ENCODE measurements at places on chromosomes 3 and 15.

GRCh38 chr3:130395916-130396315 is 50.4 kb downstream of the COL6A5 start:
- no peak for DNase-seq

GRCh38 chr3:191261304-191261638 is 62.2 kb downstream of the OSTN start:
- DNase-seq, result no peak

DNA sequence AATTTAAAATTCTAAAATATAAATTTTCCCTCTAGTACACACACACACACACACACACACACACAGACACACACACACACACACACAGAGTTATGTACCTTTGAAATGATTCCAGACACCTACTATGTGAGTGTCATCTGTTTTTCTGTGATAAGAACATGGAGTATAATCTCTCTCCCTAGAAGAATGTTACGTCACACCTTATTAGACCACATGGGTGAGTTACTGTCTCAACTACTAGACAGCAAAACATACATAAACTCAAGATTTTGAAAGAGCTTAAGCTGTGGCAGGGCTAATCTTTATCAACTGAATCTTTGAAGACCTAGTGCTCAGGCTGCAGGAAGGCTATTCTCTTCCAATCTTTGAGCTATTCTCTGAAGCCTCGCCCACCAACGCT is 385.9 kb upstream of the BCHE start:
- DNase-seq, result no peak

DNA sequence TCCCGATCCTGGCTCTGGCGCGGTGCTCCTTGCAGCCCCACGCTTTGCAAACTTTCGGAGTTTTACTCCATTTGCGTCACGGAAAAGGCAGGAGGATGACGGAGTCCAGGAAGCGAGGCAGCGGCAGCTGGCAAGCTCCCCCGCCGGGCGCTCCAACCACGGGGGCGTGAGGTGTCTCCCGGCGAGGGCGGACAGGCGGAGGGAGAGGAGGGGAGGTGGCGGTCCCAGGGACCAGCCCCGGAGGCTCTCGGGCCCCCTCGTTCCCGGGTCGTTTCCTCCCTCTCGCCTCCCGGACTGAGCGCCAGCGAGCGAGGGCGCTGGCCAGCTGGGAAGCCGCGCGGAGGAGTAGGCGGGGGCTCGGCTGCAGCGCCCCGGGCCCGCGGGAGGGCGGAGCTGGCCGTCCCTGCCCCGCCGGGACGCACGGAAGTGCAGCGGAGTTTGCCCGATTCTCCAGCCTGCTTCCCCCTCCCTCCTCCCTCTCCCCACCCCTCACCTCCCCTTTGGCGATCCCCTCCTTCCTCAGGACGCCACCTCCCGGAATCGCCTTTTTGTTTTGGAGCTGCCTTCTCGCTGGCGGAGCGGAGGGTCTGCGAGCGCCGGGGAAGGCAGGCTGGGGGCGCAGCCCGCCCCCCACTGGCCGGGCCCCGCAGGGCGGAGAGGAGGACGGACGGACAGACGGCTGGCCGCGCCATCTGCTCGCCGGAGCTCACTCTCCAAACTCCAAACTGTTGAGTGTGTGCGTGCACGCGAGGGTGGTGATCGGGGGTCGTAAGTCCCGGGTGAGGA is at the start of gene SNX33:
Gene SNX33, plus strand, starts transcription at position 543 of the 786 bp plus-strand sequence. CDS start 1,191 bp downstream, outside the sequence.
- peak; percentile 38 for DNase-seq

- no peak for DNase-seq
Observed at GRCh38 chr3:155736381-155736780, 8.5 kb downstream of the PLCH1 start.

- no peak for DNase-seq
Observed at GRCh38 chr15:70111203-70112073, 13.7 kb upstream of the TLE3 start.

DNA sequence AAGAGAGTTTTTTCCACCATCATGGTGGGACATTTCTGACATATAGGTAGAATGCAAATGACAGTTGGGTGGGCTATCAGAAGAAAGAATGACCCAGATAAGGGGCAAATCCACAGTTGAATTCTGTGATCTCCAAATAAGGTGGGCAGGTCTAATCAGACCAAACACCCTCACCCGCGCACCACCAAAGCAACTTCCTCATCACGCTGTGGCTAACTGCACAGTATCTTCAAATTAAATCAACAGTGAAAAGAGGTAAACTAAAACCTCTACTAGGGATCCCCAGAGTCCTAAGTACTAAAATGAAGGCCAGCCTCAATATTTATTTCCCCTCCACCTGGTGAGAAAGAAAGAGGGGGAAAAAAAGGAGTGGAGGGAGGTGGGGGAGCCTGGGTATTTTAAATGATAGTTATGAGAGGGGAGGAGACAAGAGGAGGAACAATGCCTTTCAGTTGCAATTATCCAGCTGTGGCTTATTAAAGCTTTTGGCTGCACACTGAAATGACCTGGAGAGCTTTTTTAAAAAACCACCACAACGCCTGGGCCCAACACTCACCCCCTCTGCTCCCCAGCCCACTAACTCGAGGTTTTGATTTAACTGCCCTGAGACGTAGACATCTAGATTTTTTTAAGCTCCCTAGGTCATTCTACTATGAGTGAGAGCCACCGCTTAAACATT is 61.0 kb downstream of the LRIG1 start:
- peak; percentile 48 for DNase-seq

- no peak for DNase-seq
Observed at GRCh38 chr15:50783411-50783810, 17.9 kb upstream of the SPPL2A start.

- DNase-seq, result no peak
Observed at GRCh38 chr3:10373686-10374261, 52.9 kb upstream of the SEC13 start.

- DNase-seq, result no peak
Observed at GRCh38 chr15:52714968-52715367, 35.8 kb upstream of the ATOSA start.

GRCh38 chr3:67176396-67176795 is 178.3 kb downstream of the KBTBD8 start:
- no peak for DNase-seq

- DNase-seq, result no peak
Observed at GRCh38 chr3:134665243-134665642, 14.4 kb upstream of the KY start.

DNA sequence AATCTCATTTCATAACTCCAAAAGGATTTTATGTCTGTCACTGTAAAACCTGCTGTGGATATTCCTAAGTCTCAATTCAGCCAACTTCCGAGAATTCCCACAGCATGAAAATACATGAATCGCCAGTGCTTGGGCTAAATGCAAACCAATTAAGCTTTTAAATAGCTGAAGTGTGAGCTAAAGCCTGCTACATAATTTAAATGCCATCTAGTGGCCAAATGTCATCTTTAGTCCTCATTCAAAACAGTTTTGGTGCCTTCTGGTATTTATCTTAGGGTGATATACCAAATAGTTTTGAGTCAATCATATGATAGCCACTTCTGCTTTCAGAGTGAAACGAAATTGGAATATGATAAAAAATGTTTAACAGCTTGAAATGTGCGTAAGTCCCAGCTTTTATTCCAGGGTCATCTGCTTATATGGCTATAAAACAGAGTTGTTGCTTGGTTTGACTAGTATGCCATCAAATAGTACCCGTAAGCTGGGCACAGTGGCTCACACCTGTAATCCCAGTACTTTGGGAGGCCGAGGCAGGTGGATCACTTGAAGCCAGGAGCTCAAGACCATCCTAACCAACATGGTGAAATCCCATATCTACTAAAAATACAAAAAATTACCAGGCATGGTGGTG is 41.8 kb upstream of the CCNL1 start:
- DNase-seq, result peak; percentile 41

DNA sequence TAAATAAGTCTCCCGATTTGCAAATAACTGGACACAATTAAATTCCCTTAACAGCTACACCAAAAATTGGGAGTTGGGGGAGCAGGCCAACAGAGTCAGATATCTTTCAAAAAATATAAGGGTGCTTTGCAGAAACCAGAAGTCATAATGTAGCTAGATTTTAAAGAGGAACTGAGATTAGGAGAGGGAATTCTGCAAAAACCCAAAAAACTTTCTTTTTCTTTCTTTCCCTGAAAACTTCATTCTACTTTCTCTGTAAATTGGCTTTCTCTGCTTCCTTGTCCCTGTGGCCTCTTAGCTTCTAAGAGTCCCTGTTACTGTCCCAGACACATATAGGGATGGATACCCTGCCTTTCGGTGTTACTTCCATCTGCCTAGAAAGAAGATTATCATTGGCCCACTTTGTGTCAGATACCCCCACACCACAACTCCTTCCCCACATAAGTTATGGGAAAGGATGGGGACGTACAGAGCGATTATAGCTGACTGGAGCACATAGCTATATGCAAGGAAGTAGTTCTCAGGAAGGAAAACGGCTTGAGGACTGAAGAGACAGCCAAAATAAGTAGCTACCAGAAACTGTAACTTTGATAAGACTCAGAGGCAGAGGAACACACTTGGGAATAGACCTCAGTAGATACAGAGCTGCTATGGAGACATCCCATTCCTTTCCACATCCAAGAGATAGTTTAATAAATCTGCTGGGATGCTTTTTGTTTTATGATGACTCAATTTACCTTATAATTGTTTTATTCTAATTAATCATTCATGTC is 129.1 kb upstream of the TGFBR2 start:
- DNase-seq, result no peak

- no peak for DNase-seq
Observed at GRCh38 chr15:56232058-56232457, 11.6 kb downstream of the RFX7 start.

DNA sequence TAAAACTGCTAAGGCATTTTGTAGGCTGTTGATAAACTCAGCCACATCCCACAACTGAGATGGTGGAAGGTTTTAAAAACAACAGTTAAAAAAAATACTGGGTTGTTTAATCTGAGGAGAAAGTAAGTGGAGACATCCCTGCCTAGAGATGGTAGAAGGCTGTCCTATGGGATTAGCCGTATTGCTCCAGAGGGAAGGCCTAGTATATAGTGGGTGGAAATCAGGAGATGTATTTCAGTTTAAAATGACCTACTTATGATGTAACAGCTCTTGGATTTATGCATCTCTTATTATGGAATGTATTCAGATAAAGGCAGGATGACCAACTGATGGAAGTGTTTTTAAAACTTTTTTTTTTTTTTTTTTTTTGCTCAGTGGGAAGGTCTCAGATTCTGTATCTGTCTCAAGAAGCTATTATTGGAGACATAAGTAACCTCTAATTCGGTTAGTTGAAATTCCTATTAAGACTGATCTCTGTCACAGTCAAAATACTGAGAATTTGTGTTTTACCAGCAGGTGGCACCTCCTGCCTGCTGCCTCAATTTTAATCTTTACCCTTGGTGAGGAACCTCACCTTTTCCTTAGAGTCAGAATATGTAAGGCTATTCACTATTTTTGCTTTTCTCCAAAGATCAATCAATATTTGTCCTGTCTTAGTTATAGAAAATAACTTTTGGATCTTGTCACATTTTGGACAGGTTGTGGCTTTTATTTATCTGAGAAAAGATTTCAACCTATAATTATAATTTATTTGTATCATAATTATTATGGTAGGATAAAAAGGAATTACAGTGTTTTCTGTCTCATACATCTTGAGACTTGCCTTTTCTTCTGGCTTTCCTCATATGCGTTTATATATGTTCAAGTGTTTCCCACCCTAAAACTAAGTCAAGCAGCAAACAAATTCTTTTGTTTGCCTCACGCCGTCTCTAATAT is 63.0 kb downstream of the VPS8 start:
- DNase-seq, result no peak

DNA sequence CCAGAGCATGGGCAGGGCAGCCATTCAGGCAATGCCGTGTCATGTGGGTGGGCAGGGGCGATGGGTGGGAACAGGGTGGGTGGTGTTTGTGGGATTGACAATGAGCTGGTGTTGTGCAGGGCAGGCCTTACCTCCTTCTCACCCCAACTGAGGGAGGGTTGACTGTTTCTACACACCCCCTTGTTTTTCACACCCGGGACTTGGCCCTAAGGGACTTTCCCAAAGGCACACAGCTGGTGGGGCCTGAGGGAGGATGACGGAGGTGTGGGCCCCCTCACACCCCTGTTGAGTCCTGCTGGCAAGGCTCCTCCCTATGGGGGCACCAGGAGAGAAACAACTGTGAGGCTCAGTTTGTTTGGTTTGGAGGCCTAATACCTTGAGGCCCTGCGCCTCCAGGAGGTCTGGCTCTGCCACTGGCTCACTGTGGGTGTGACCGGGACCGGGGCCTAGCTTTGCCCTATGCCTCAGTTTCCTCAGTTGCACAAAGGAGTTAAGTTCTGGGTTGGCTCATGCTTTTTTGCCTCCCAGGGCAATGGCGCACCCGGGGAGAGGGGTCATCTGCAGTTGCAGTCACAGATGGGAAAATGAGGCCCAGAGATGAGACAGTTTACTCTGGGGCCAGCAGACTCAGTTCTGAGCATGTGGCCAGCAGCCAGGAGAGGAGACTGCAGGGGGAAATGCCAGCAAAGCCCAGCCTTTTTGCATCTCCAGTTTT is 5.1 kb upstream of the DNAH1 start:
- DNase-seq, result peak; percentile 57

DNA sequence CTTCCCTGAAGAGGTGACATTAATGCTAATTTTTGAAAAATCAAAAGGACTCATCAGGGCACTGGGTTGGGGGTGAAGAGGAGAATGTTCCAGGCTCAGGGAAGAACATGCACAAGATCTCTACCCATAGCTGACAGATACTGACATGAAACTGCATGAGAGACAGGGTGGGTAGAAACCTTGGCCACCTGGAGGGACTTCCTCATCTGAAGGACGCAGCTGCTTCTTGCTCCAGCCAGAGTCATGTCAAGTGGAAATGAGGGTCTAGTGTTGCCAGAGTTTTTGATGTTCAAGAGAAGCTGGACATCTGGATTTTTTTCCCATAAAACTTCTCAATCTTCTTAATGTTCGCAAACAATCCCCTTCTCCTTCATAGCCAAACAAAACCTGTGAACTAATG is 29.7 kb downstream of the AMOTL2 start:
- DNase-seq, result no peak

- DNase-seq, result no peak
Observed at GRCh38 chr3:88038566-88038965, 20.2 kb downstream of the CGGBP1 start.

- no peak for DNase-seq
Observed at GRCh38 chr15:75153087-75153486, 48.6 kb upstream of the C15orf39 start.

GRCh38 chr15:99504823-99505551 is 60.8 kb upstream of the MEF2A start:
- DNase-seq, result no peak

- no peak for DNase-seq
Observed at GRCh38 chr15:75785771-75786574, 57.3 kb upstream of the UBE2Q2 start.

- DNase-seq, result no peak
Observed at GRCh38 chr3:149879872-149880271, 66.9 kb downstream of the RNF13 start.

- peak; percentile 31 for DNase-seq
Observed at GRCh38 chr15:62344806-62345539, 179.9 kb upstream of the C2CD4B start.

- no peak for DNase-seq
Observed at GRCh38 chr3:88291486-88291885, 141.7 kb downstream of the C3orf38 start.

DNA sequence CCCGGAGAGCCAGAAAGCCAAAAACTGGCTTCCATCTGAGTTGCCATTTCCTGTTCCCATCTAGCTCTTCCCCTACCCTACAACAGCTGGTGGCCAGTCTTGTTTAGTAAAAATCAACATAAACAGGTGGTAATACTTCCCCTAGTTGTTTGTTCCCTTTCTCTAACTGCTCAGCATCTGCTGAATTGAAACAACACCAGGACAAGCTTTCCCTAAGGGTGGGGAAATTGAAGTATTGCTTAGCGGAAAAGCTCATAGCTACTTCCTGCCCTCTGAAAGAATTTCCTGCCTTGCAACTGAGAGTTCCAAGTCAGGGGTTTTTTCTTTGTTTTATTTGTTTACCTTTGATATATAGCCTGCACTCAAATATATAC is 66.8 kb downstream of the HMG20A start:
- DNase-seq, result no peak
